ENCODE measurements at places on chromosomes 6 and 20.

DNA sequence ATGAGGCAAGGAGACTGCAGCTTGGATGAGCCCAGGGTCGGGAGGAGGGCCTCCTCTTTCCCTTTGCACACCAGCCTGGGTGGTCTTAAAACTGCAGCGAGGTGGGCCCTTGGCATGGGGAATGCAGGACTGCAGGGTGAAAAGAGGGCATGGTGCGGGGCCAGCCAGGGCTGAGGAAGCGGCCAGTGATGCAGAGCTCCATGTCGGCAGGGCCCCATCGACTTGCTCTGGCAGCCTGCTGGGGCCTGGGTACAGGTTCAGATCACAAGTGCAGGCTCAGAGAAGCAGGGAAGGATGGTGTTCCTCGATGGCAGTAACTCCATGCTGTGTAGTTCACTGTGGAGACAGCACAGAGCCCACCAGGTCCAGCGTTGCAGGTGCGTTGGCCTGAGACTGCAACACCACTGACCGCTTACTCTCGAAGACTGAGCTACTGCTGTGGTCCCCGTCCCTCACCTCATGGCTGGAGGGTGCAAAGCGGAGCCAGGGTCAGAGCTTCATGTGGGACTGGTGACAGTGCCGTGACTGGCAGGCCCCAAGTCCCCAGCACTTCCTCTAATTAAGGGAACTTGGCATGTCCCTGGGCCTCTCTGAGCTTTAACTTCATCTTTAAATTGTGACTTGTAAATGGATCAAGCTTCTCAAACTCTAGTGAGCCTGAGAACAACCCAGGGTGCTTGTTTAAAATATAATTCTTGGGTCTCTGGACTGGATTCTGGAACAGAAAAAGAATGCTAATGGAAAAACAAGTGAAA lies 223.2 kb downstream of the SYNDIG1 start:
- DNase-seq: no peak

GRCh38 chr6:71886184-71887005 lies at the start of gene RIMS1:
RIMS1 (plus strand) TSS chr6:71886550; CDS start chr6:71887024, 474 bp downstream.
- peak; percentile 28 for DNase-seq

DNA sequence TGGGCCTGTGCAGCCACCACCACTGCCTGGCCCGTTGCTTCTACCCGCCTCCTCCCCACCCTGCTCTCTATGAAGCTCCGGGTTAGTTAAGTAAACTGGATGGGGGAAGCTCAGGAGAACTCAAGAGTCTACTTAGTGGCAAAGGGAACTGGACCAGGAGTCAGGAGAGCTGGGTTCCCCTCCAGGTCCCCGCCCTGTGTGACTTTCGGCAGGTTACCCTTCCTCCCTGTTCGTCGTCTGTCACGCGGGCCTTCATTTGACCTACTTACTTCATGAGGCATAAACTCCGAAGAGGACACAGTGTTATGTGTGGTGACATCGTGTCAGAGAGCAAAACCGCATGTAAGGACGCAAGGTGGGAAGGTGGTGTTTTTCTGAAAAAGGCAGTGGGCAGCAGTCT lies 75.3 kb downstream of the TCP11 start:
- DNase-seq: no peak

GRCh38 chr6:43669050-43669921 lies 18.3 kb downstream of the MRPS18A start:
- DNase-seq: no peak

DNA sequence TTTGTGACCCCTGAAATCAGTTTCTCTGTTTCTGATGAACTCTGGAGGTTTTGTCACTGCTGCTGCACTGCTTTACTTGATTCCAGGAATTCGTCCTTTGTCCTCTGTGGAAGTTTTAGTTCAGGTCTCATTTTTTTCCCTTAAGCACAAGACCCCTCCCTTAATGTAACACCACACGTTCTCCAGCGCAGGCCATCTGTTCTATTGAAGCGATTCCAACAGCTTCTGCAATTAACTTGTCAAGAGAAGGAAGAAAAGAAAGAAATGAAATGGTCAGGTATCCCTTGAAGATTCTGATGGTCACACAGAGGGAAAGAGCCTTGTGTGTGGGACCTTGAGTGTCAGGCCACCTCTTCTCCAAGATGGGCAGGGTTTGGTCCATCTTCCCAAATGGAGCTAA lies 7.8 kb upstream of the MAS1L start:
- DNase-seq: no peak

DNA sequence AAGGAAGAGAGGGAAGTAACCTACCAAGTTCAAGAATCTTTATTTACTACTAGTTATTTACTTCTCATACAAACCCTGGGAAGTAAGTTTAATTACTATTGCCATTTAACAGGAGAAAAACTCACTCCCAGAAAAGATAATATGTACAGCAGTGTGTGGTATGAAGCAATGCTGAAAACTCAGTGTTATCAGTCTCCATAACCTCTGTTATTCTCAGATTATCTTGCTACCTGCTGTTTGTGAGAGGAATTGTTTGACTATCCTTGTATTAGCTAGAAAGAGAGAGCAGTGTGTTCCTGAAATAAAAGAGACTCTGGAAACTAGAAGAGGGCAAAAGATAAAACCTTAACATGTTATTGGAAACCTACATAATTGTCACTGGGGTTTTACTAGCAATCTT lies 38.2 kb downstream of the ADGRB3 start:
- no peak for DNase-seq

DNA sequence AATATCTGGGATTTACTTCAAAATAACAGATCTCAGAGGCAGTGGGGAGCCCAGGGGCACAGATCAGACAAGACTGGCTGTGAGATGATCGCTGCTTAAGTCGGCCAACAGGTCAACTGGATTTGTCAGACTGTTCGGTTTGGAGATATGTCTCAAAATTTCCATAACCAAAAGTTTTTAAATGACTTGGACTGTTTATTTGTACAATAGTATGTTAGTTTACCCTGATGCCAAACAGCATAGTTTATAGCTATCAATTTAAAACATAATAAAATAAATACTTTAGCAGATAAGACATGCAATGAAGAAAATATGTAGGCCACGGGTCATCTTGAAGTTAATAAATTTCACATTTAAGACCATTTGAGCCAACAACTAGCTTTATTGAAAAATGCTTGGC lies 126.7 kb downstream of the IRF4 start:
- no peak for DNase-seq

GRCh38 chr20:57514273-57514751 lies 10.6 kb downstream of the CTCFL start:
- peak; percentile 52 for DNase-seq

DNA sequence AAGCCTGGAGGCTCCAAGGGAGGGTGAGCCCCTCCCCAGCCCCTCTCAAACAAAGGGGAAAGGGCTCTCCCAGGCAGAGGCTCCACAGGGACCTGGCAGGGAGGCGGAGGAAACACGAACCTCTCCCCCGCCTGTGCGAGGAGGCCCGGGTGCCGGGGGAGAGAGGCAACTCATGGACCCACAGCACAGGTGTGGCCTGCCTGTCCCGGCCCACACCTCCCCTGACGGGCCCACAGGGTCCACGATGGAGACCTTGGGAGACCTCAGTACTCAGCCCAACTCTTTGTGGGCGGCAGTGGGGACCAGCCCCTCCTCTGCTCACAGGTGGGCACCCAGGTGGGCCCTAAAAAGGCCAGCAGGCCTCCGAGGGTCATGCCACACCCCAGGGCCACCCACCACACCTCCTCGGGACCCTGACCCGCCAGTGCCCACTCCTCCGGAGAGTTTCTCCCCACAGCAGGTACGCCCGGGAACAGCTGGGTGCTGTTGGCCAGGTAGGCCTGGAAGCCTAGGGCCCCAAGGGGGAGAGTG lies 12.2 kb downstream of the LAMA5 start:
- DNase-seq: no peak

GRCh38 chr6:125985522-125985921 lies 818 bp upstream of the TRMT11 start:
- no peak for DNase-seq

- no peak for DNase-seq
Observed at GRCh38 chr6:130307752-130308361, 58.0 kb upstream of the TMEM200A start.

GRCh38 chr6:145815309-145816274 lies 997 bp upstream of the FBXO30 start:
- peak; percentile 6 for DNase-seq

DNA sequence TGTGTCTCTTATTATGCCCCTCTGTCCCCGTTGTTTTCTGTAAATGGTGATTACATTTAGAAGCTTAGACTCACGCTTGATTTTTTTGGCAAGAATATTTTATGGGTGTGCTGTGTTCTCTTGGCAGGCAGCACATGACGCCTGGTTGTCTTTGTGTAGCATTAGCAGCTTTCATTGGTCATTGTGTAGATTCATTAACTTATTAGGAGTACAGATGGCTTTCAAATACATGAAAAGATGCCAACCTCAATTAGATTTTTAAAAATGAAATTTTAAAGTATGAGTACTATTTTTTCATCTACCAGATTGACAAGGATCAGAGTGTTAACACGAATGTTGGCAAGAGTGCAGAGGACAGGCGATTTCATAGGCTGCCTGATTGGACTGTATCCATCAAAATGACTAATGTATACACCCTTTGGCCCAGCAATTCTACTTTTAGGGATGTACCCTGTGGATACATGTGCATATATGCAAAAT lies 15.2 kb downstream of the COX4I2 start:
- DNase-seq: peak; percentile 52

DNA sequence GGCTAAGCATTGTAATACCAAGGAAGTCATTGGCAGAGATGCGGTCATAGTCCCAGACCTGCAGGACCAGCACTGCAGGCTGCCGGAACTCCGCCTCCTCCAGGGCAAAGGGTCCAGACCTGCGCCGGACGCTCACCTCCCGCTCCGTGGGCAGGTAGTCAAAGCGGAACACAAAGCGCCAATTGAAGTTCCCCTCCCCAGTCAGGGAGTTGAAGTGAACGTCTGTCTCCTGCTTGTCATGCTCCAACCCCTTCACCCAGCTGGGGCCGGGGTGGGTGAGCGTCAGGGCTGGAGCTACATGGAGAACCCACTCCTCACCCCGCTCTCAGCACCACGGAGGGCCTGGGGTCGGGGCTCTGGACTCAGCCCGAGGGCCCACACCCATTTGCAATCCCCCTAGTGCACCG lies 18.2 kb downstream of the ERGIC3 start:
- DNase-seq: no peak

DNA sequence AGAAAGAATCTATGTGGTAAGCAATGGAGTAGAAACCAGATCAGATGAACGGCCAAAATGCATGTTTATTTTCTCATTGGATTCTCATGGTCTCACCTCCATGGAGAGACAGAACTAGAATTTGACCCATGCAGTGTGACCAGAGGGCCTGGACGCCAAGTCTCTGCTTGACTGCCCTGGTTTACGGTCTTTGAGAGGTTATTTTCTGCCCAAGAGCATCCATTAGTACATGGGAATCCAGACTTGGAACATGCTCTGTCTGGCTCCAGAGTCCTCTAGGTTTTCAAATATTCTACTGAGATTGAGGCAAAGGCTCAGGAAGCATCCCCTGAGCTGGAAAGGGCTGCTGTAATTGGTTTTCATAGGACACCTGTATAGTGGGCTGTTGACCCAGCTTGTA lies 45.5 kb upstream of the UST start:
- DNase-seq: no peak

GRCh38 chr20:63857764-63858392 lies 3.4 kb upstream of the ABHD16B start:
- DNase-seq: no peak

DNA sequence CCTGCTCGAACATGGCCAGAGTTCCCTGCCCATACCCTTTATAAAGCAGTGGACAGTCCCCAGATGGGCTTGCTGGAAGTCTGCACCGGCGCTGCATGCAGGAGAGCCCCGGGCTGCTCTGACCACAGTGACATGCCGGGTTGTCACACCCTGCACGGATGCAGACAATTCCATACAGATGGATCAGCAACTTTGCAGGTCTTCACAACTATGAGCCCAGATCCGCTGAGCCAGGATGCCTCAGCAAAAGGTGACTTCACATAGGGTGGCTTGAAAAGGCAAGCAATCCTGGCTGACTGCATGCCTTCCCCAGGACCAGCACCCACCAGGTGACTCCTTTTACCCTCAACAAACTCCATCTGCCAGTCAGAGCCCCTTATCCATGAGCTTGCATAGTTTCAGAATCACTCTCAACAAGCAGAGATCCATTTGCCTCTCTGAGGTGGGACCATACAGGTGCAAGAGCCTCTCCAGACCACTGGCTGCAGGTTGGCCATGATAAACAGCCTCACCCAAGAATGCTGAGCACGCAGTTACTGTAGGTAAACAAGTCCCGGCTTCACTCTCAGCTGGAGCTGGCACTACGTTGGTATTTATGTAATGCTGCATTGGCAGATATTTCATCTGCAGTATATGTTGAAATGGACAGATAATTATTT lies 183.0 kb upstream of the QKI start:
- DNase-seq: no peak

- no peak for DNase-seq
Observed at GRCh38 chr20:36173451-36173933, 19.0 kb downstream of the EPB41L1 start.

GRCh38 chr6:143110996-143111395 lies 50.3 kb downstream of the AIG1 start:
- DNase-seq: no peak

GRCh38 chr6:32854376-32855178 lies 585 bp downstream of the PSMB9 start:
- no peak for DNase-seq

GRCh38 chr6:110741517-110741916 lies 73.8 kb downstream of the CDK19 start:
- DNase-seq: no peak

DNA sequence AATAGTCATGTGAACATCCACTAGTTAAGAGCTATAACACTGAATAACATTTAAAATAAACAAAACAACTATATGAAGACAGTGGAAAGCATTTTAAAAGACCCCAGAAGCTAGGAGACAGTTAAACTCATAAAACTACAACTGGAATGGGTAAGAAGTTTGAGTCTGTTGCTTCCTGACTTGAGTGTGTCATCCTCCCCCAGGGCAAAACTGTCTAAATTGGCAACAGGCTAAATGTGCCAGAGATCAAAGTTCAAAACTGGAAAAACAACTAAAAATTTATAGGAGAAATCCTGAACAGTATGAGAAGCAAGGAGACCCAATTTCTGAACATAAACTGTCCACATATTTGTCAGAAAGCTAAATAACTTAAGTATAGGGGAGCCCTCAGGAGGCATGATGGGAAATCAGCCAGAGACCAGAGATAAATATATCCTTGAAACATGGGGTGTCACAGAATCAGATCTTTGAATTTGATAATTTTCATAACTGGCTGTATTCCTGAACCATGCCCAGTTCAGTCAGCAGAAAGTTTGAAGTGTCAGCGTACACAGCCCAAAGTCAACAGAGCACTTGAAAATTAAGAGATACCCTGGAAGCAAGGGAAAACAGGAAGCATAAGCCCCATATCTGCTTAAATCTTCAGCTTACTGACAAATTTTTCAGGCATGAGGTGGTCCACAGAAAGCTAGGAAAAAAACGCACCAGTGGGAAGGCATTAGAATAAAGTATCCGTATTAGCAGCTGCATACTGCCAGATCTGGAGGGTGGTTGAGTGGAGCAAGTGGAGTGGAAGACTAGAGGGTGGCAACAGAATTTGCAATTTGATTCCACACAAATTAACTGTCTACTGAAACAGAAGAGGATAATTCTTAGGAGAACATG lies 516.1 kb upstream of the MAN1A1 start:
- no peak for DNase-seq

Measured in NCI-H2081 (cell line).